ENCODE measurements at places on chromosomes 4 and X.

- DNase-seq: no peak
Measured at GRCh38 chr4:101584306-101584705, 206.2 kb upstream of the BANK1 start.

GRCh38 chrX:138011468-138011867 lies 445.5 kb downstream of the ZIC3 start:
- DNase-seq: no peak

DNA sequence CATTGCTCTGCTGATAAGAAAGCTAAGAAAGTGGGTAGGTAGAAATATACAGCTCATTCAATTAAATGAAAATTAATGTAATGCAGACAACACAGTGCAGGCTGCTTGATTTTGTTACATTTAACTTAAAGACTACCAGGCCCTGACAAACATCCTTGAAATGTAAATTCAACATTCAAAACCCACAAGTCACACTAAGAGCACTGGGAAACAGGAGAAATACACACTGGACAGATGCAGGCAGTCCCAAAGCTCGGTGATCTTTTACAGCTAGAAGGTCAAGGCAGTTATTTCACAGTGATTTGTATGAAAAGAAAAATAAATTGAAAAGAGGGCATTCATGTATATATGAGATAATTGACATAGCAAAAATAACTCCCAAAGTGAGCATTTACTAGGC lies 94.3 kb upstream of the PLAC1 start:
- DNase-seq: no peak

DNA sequence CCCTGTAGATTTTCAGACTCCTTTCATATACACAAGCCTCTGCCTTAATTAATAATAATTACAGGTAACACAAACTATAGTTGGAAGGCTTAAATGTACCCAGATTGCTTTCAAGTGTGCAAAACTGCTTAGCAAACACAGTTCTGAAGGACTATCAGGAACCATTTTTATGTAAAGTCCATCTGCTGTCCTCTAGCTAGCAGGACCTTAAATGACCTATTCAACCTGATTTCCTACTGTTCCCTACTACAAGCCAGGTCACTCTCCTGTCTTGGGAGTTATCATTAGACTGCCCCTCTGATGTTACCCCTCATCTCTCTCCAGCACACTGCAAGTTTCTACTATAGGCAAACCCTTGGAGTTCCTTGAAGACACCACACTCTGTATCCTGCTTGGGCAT lies 157.3 kb downstream of the GBA3 start:
- DNase-seq: no peak

- no peak for DNase-seq
Measured at GRCh38 chrX:48569958-48570357, 4.3 kb upstream of the RBM3 start.

GRCh38 chr4:25978327-25978726 lies 64.3 kb downstream of the SMIM20 start:
- DNase-seq: no peak

- DNase-seq: no peak
Measured at GRCh38 chr4:76526585-76526990, 91.6 kb downstream of the SHROOM3 start.

GRCh38 chr4:186932631-186933187 lies 209.1 kb upstream of the FAT1 start:
- DNase-seq: no peak

DNA sequence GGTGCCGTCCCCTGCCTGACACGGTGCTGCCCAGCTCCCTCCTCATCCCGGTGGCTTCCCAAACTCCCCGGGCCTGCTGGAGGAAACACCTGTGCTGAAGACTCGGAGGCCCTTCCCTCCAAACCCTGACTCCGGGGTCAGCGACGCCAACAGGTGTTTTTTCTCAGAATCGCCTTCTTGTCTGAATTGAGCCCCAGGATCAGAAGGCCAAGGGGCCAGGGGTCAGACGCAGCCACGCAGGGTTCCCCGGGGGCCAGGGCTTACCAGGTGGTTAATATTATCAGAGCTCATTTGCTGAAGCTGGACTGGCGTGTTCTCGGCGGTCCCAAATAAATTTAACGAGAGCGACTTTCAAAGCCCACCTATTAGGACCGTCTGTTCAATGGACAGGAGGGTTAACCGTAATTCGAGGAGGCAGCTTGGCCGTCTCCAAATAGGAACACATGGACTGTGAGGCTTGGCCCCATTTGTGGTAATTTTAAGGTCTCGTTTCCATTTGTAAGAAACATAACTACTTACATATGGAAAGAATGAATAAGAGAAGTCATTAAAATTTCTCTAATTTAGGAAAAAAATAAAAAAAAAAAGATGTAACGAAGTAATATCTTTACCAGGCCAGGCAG lies 239.3 kb downstream of the CRLF2 start:
- no peak for DNase-seq

- no peak for DNase-seq
Measured at GRCh38 chrX:30561191-30561590, 16.4 kb downstream of the TASL start.

DNA sequence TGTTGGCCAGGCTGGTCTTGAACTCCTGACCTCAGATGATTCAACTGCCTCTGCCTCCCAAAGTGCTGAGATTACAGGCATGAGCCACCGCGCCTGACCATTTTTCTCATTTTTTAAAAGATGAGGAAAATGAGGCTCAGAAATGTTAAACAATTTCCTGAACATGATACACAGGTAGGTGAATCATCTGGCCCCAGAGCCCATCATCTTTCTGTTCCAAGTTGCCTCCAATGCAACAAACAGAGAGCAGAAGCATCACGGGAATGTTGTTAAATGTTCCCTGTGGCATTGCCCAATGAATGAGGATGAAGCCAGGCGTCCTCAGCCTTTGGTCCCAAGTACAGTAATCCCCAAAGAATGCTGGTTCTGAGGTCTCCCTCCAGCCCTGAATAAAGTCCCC lies 31.3 kb upstream of the ANXA5 start:
- no peak for DNase-seq

- DNase-seq: no peak
Measured at GRCh38 chr4:45283352-45283751, 557.0 kb upstream of the GNPDA2 start.

DNA sequence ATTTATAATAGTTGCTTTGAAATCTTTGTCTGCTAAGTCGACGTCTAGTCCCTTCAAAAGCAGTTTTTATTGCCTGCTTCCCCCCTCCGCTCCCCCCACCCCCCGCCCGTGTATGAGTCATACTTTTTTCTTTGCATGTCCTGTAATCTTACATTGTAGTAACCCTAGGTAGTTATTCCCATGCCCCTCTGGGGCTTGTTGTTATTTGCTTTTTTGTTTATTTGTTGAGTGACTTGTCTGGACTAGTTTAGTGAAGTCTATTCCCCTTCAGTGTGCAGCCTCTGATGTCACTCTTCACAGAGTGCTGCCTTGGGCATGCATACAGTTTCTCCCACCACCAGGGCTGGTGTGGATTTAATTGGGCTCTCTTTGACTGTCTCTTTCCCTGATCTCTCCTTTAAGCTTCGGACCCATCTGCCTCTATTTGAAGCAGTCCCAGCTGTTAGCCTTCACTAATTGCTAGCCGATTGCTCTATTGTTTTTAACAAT lies 86.2 kb downstream of the PPEF1 start:
- no peak for DNase-seq

DNA sequence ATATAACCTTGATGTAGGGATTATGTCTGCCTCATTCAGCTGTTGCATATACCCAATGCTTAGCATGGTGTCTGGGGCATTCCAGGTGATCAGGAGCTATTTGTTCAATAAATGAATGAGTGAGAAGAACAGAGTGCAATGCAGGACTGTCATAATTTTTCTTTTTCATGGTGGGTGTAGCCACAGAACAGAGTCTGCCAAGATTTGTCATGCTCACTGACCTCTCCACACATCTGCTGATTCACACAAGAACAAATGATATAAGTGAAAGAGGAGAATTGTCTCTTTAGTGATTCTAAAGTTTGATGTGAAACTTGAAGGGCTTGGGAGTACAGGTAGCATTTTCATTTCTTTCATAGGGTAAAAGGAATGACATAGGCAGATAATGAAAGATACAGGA lies 64.4 kb upstream of the TEX13D start:
- no peak for DNase-seq

- no peak for DNase-seq
Measured at GRCh38 chr4:1850276-1850675, 5.7 kb downstream of the LETM1 start.

- DNase-seq: no peak
Measured at GRCh38 chrX:130267956-130268448, 697 bp downstream of the ZNF280C start.

DNA sequence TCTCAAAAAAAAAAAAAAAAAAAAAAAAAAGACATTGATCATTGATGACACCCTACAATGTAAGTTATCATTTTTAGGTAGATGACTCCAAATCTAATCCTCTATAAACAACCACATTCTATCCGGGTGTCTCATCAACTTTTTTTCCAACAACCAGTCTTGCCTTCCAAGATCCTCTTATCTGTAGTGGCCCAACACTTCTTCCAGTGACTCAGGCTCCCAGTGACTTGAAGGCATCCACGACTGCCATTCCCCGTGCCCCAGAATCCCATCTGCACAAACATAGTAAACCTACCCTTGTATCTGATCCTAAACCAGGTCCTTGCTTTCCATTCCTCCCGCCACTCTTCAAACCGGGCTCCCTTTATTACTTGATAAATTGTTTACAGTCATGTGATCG lies 15.6 kb upstream of the TSPAN5 start:
- DNase-seq: no peak

DNA sequence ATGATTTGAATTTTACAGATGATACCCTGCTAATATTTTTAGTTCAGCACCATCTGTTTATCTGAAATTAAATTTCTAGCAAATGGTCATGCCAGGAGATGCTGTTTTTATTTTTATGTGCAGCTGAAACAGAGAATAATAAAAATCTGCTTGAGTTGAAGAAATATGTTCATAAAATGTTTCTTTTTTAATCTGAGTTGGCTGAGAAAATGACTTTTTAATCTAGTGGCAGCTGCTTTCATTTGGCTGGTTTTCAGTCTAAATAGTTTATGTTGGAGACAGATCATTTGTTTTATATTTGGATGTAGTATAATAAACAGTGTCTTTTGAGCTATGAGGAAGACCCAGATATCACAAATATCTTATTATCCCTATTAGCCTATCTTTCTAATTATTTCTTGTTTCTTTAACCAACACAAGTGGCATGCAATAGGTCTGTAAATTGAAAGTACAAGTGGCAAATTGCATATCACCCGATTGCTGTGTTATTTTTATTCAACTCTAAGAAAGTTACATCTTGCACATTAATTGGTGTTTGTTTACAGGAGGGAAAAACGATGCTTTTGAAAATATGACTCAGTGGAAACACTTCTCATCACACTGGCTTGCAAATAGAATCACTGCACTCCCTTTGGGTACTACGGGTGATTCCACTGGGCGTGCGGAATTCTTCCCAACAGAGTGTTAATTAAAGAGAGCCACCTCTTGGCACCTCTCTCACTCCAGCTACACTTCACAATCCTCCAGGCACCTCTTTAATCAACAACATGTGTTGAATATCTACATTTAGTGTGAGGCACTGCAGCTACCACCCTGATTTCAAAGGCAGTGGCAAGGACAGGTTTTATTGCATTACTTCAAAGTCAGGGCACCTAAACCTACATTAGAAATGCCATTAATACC lies 51.7 kb upstream of the AP1S2 start:
- DNase-seq: no peak

GRCh38 chr4:30753316-30753715 lies 33.1 kb downstream of the PCDH7 start:
- no peak for DNase-seq

DNA sequence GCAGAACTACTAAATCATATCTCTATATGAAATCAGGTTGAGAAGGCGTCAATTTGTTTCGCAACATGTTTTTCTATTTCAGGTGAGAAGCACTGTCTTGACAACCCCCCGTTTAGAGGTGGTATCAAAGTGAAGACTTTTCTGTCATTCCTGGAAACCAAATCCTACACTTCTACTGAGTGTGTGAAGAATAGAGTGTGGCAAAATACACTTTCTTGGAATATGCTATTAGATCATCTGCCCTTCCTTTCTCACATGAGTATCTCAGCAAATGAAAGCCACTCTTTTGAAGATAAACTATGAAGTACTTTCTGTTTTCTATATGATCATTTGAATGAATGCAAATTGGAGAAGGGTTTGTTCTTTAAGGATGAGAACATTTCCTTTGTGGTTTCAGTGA lies 174.0 kb upstream of the FMR1 start:
- DNase-seq: no peak

- no peak for DNase-seq
Measured at GRCh38 chr4:81605271-81605670, 133.6 kb upstream of the RASGEF1B start.

DNA sequence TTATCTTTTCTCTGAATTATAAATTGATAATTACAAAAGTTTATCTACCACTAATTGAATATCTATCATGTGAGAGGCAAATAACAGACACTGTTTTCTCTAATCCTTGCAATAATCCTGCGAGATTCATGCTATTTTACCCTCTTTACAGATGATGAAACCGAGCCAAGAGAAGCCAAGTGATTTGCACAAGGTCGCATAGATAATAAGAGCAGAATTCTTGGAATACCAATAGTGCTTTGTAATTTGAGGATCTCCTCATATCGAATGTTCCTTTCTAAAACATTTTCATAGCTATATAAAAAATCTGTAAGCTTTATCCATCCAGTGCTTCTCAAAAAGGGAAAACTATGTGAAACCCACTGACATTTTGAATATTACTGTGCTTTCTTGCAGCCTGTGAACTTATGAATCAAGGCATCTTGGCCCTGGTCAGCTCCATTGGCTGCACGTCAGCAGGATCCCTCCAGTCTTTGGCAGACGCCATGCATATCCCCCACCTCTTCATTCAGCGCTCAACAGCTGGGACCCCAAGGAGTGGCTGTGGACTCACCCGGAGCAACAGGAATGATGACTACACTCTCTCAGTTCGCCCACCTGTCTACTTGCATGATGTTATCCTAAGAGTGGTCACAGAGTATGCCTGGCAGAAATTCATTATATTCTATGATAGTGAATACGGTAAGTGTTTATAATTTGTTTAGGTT lies 743.8 kb upstream of the ATOH1 start:
- no peak for DNase-seq

GRCh38 chr4:121148000-121148399 lies 16.1 kb downstream of the TNIP3 start:
- no peak for DNase-seq

DNA sequence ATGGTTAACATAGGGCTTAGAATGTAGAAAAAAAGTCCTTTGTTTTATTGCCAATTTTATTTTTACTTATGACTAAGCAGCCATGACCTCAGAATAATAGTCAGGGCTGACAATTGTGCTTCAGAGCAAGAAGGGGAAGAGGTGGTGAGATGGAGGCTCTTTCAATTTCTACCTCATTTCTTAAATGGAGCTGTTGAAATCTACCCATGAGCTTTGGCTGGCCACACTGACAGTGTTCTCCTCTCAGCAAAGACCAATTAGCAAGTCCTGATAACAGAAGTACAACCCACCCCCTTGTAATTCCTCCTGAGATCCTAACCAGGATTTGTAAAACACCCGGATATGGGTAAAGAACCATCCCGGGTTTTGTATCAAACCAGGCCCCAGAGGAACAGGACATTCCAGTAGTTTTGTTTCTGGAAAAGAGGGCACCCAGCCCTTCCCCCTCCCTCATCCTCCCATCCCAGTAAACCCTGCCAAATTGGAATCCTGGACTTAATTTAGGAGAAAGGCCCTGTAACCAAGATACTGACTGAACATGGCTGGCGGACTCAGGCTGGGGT lies at the start of gene HEPH:
HEPH (plus strand) TSS at position 399 of the 563 bp plus-strand sequence. CDS start 6,324 bp downstream, outside the sequence.
- no peak for DNase-seq

Measured in progenitor cell of endocrine pancreas (in vitro differentiated cells).